Right renal pelvis (tissue), 4 donors: ENCODE measurements at places on chromosomes 4 and X. TPM values are rescaled to one million over a fixed set of nuclear protein-coding genes. Genes with fewer than 3 reads are reported as not detected.

DNA sequence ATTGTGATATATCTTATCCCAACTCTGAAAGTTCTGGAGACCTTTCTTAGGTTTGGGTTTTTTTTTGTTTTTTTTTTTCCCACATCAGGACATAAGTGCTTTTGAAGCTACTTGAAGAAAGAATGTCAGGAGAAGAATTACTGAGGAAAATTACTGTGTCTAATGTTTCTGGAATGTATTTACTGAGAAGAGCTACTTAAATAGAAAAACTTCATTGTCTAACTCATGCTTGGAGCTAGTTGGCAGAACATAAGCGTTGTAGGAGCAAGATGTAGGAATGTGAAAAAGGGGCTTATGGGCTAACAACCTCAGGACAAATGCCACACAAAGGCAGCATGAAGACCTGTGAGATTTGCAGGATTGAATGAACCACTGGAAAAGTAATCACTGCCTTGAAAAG, 166.6 kb upstream of the GLRA2 start:
- DNase-seq: no peak

DNA sequence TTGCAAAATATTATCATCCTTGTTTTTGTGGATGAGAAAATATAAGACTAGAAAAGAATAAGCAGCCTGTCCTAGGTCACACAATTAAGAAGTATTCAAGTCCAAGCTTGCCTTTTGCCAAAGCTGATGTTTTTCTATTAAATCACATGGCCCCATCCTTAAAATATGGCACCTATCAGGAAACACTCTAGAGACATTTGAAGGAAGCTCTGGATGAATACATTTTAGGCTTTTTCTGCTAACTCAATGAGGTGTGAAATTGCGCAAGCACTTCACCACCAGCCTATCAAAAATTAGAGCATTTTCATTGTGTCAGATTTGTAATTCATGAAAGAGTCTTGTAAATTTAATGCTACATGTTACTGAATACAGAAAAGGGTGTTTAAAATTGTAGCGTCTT, 251.1 kb upstream of the MAD2L1 start:
- no peak for DNase-seq

DNA sequence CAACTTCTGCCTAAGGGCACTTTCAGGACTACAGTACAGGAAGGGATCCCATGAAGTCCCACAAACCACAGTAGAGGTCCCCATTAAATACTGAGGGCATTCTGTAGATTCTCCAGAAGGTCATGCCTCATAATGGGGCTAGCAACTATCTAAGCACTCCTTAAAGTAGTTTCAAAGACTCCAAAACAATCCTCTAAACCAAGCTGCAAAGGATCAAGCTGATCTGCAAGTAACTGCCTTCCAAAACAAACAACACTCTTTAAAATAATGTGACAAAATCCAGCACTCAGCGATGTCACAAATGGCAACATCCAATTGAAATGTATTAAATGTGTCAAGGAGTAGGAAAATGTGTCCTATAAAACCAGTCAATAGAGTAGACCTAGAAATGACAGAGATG, 118.7 kb downstream of the FRYL start:
- DNase-seq: no peak

DNA sequence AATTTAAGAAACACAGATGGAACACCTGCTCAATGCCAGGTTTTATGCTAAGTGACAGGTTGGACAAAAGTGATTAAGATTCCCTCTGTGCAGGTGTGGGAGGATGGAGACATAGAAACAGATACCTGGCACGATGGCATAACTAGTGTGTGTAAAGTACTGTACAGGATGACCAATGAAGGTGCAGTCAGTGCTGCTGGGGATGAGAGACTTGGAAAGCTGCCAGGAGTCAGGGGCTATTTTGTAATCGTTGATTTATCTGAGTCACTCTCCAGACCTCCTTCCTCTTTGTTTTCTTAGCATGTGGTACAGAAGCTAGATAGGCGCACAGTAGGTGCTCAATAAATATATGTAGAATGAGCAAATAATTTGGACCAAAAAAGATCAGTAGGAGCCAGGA, 58.2 kb downstream of the CWH43 start:
- no peak for DNase-seq

- DNase-seq: no peak
These were observed 101.4 kb upstream of the SLITRK2 start for GRCh38 chrX:145716226-145716625.

DNA sequence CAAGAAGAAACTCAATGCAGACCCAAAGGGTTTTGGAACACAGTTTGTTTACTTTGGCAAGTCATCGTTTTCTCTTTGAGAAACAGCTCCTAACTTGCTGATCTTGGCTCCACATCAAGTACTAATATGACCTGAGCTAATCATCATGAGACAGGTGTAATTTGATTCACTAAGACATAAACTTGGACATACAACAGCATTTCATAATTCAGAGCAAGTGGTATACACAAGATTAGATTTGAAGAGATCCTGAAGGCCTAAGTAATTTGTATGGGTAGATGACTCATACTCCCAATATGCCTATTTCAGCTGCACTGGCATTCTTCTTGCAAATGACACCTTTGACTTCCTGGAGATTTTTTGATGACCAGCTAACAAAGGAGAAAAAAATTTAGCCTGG, 1521.7 kb downstream of the RPA4 start:
- no peak for DNase-seq

DNA sequence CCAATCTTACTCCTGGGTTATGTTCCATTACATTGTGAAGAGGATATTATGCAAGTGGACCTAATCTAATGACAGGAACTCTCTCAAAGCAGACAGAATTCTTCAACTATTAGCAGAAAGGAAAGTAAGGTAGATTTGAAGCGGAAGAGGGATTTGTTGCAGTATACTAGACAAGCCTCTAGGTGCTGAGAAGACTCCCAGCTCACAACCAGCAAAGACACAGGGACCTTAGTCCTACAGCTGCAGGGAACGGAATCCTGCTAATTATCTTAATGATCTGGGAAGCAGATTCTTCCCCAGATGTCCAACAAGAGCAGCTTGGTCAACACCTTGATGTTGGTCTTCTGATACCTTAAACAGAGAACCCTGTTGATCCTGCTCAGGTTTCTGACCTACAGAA, 73.6 kb downstream of the STK32B start:
- no peak for DNase-seq

- DNase-seq: no peak
These were observed 5.8 kb downstream of the SRPX2 start for GRCh38 chrX:100649550-100650356.

GRCh38 chr4:2859514-2859913, 15.9 kb downstream of the ADD1 start:
- no peak for DNase-seq

- no peak for DNase-seq
These were observed 53.5 kb downstream of the REELD1 start for GRCh38 chr4:146267826-146268225.

DNA sequence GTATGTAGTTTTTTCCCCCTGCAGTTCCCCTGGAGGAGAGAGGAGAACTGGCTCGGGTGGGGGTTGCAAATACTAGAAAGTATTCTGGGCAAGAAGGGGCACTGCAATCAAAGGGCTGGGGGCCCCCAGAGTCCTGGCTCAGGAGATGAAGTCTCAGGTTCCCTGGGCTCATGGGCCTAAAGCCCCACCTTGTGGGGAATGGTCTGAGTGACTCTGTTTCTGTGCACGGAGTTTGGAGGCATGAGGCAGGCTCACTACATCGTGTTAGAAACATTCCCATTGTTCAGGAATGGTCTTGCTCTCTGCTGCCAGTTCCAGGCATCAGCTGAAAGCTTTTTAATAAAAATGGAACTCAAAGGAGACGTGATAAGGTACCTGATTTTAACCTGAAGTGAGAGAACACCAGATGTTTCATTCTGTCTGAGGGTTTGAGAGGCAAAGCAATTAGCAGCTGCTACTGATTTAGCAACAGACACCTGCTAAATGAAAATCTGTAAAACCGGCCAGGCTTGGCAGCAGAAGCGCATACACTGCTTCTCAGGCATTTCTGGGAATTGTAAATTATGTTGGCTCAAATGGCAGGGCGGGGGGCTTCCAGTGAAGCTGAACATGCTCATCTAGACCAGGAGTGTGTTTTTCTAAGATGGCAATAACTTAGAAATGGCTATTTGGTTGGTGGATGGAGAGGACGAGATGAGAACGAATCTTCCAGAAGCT, 122.7 kb downstream of the TMEM164 start:
- DNase-seq: no peak

DNA sequence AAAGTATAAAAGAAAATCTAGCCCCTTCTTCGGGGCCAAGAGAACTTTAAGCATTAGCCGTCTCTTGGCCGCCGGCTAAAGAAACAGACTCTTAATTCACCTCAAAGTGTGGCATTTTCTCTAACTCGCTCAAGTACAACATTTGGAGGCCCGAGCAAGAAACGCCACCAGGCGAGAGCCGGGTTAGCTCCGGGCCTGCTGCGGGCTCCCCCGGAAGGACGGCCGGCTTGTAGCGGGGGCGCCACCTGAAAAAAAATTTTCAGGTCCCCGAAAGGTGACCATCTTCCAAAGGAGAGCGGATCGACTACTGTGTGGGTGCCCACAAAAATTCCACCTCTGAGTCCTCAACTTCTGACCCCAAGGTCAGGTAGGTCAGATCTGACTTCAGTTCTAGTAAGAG, 156.0 kb downstream of the DEFB131A start:
- no peak for DNase-seq

DNA sequence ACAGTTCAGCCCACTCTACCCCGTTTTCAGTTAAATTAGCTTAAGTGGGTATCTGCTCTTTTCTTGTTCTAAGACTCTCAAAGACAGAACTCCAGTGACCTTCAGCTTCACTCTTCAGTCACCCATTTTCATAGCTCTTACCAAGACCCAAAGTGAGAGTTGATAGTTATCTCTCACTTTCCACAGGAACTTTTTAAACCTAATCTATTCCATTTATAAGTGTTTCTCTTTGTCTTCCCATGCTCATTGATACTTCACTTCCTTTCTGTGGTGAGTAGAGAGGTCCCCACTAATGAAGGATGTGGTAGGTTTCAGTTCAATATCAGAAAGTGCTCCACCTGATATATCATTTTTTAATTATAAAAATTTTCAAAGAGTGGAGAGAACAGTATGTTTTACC, 33.4 kb downstream of the COX18 start:
- DNase-seq: no peak

DNA sequence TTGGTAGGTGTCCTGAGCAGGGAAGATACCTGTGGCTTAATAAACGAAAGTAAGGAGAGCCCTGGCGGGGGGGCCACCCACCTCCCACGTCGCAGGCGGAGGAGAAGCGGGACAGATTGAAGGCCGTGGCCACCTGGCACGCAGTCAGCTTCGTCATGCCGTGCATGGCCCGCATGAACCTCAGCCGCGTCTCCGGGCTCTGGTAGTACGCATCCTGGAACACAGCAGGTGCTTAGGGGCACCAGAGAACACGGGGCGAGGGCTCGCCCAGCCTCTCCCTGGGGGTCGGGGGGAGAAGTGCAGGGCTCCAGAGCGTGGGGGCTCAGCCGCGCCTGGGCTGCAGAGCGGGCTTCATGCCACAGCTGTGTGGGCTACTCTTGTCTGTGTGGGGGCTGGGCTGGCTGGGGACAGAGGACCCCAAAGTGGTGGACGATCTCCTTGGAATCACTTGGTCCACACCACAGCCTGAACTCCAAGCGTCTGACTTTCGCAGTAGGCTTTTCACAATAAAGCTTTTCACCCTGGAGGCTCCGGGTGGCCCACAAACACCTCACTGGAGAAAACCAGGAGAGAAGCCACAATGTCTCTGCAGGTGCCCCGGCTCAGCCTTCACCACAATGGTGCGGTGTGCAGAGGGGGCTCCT, 27.1 kb upstream of the SLC25A6 start:
- no peak for DNase-seq

GRCh38 chrX:71103110-71103983, 3.2 kb downstream of the CXorf65 start:
- no peak for DNase-seq

DNA sequence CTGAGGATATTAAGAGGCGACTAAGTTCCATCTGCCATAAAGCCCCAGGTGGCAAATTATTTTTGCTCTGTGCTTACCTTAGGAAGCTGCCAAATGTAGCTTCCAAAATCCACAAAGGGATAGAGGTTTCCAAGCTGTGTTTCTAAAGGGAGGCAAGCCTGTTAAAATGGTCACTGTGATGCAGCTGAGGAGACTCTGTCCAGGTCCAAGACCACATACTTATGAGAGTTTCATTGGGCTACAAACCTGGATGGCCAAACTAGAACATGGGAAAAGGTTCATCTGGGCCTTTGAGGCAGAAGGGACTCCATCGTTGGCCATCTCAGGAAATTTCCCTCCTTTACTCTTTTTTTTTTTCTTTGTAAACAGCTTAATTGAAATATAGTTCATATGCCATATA, 306.9 kb upstream of the FGF13 start:
- DNase-seq: no peak

DNA sequence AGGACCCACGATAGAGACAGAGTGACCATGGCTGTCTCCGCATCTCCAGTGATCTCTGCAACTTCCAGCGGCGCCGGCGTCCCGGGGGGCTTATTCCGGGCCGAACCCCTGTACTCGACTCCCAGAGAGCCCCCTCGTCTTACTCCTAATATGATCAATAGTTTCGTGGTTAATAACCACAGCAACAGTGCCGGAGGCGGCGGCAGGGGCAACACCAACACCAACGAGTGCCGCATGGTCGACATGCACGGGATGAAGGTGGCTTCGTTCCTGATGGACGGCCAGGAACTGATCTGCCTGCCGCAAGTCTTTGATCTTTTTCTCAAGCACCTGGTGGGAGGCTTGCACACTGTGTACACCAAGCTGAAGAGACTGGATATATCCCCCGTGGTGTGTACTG, 343 bp downstream of the DACH2 start:
- no peak for DNase-seq

TMEM187 gene
- 6.9 TPM for polyA plus RNA-seq

LEF1 gene
- 72.5 TPM for polyA plus RNA-seq

FRYL gene
- polyA plus RNA-seq: 39.7 TPM

GAGE12H gene
- polyA plus RNA-seq: not detected

MAGEC1 gene
- polyA plus RNA-seq: not detected

PRRG3 gene
- polyA plus RNA-seq: 7.5 TPM

MGARP gene
- polyA plus RNA-seq: 0.33 TPM

SRPX gene
- 19.6 TPM for polyA plus RNA-seq

CHIC1 gene
- 12.9 TPM for polyA plus RNA-seq

TMEM150C gene
- polyA plus RNA-seq: 25.3 TPM

TGIF2LX gene
- not detected for polyA plus RNA-seq
